Stimulated activated CD8-positive, alpha-beta memory T cell treated with anti-CD3 and anti-CD28 coated beads, Interleukin-2, amount 100 ng/mL, for 1 hour (primary cell): ENCODE measurements at places on chromosomes 16 and 17.

DNA sequence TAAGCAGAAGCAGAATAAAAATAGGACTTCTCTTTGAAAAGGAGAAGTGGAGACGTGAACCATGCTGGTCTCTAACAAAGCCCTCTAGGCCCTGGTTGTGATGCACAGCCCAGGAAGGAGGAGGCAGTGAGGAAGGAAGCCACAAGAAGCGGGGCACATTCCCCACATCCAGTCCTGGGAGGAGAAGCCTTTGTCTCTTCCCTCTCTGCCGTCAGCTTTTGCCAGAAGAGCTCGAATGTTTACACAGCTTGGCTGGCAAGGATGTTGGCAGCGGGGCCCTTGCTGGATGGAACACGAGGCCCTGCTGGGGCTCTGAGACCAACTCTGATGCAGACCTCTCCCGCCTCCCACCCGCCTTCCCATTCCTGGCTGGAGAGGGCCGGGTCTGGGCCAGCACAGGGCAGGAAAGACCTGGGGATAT, 91.3 kb downstream of the MAF start:
- DNase-seq: no peak

DNA sequence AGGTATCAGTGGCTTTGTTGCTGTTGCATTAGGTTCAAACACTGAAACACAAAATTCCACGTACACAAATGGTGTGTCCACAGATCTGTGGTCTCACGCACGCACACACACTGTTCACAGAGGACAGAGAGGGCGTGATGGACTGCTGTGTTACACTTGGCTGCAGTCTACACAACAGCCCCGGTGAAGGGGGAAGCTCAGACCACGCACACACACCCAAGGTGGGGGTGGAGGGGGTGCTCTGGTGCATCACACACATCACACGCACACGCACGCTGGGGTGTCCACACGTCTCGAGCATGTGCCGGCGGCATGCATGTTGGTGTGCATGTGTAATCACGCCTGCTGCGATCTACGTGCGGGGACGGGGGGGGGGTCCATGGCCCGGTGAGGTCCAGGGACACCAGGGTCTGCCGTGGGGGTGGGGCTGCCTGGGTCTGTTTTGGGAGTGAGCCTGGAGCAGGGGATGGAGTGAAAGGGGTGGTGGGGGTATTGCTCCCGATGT, 7.3 kb downstream of the HSD3B7 start:
- DNase-seq: no peak

GRCh38 chr17:71926746-71927398, 193.9 kb upstream of the SOX9 start:
- DNase-seq: no peak

DNA sequence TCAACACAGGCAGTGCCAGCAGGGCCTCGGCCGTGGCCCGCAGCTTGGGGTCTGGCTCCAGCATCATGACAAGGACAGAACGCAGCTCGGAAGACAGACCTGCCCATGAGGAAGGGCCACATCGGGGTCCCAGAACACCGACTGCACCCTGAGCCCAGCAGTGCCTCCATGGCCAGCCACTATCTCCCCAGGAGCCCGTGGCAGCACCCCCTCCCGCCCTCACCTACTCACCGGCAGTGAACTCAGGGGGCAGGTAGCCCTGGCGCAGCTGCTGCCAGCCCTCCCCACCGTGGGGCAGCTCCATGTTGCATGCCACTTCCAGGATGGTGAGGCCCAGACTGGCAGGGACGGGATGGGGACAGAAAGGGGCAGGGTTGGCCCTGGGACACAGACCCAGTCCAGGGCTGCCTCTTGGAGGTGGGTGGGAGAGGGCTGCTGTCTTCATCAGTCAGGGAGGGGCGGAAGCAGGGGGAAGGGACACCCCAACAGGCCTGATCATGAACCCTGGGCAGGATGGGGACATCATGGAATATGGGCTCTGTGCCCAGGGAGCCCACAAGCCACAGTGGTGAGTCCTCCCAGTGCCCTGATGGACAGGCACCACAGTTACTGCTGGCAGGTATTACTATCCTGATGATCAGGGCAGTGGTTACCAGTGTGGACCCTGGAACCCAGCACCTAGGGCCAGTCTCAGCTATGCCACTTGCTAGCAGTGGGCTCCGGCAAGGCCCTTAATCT, 5.3 kb downstream of the PAQR4 start:
- DNase-seq: no peak

GRCh38 chr17:77749989-77750388, 208.5 kb upstream of the TNRC6C start:
- no peak for DNase-seq

GRCh38 chr16:80631581-80631980, 90.8 kb downstream of the DYNLRB2 start:
- no peak for DNase-seq

GRCh38 chr17:82217530-82218204, 5.0 kb upstream of the CCDC57 start:
- DNase-seq: no peak

GRCh38 chr17:69815406-69815805, 259.6 kb upstream of the KCNJ16 start:
- DNase-seq: no peak

GRCh38 chr17:56482229-56482628, 111.3 kb upstream of the NOG start:
- DNase-seq: no peak

- no peak for DNase-seq
Measured at GRCh38 chr17:73550556-73550955, 93.7 kb downstream of the SDK2 start.

GRCh38 chr17:41340494-41340893, 10.1 kb downstream of the KRT33A start:
- no peak for DNase-seq

- no peak for DNase-seq
Measured at GRCh38 chr16:81790277-81790676, 11.2 kb downstream of the PLCG2 start.

GRCh38 chr16:13063457-13063856, 162.1 kb downstream of the SHISA9 start:
- DNase-seq: no peak

GRCh38 chr17:19290066-19290705, 53.0 kb downstream of the EPN2 start:
- no peak for DNase-seq

DNA sequence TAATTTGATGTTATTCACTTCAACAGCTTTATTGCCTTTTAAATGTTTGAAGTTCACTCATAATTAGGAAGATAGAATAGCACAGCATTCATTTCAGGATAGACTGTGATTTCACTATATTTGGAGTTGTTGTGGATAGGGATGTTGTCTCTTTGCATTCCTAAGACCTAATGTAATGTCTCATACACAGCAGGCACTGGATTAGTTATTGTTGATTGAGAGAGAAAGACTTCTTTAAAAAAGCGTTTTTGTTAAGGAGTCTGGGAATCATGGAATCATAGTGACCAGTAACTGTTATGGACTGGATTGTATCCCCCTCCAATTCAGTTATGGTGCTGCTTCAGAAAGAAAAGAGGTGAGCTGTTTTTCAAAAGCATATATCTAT, 122.0 kb downstream of the USP22 start:
- DNase-seq: no peak

- no peak for DNase-seq
Measured at GRCh38 chr16:19997264-19997663, 76.4 kb downstream of the GPR139 start.

DNA sequence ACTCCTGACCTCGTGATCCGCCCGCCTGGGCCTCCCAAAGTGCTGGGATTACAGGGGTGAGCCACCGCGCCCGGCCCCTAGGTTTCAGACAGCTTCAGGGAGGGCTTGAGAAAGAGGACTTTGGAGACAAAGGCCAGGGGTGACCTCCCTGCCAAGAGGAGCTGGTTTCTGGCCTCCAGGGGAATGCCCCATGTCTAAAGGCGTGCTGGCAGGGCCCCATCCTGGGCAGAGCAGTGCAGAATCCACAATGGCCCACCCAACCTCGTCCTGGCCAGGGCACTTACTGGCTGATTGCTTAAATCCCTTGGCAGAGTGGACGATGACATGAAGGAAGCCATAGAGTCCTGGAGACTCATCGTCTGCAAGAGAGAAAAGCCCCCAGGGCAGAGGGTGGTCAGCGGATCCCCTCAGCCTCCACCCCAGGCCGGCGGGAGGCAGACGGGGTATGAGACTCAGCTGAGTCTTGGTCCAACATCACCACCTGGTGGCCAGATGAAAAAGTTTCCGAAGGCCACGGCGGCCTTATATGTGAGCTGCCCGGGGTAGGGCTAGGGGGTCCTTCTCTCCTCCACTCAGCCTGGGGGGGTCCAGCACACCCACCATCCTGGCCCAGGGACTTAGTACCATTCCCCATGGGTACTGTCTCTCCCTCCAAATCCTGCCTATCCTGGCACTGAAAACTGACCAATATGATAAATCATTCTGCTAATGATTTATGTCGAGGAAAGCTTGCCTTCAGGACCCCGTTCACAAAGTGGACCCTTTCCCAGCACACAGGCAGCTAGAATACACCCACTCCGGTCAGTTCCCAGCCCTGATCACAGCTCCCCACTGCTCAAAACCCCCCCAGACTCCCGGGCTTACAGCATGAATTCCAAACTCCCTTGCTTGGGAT, 59.1 kb downstream of the TIMM22 start:
- no peak for DNase-seq

DNA sequence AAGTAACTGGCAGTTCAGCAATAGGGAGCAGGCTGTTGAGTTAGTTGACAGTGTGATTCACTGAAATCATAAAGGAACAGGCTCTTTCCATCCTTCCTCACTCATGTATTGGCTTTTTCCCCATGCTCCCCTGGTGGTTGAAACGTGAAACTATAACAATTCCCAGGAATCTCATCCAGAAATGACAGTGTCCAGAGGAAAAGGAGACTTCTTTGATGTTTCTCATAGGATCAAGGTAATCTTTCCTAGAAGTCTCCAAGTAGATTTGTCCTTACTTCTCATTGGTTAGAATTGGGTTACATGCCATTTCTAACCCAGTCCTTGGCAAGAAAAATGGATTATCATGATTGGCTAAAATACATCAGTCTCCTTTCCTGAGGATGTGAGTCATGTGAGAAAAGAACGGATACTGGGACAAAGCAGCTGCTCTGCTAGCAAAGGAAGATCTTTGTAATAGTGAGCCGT, 14.4 kb downstream of the TTC19 start:
- no peak for DNase-seq

- no peak for DNase-seq
Measured at GRCh38 chr16:75052481-75053202, 53.8 kb downstream of the ZNRF1 start.

- DNase-seq: no peak
Measured at GRCh38 chr16:85302018-85302847, 190.0 kb upstream of the CIBAR2 start.

DNA sequence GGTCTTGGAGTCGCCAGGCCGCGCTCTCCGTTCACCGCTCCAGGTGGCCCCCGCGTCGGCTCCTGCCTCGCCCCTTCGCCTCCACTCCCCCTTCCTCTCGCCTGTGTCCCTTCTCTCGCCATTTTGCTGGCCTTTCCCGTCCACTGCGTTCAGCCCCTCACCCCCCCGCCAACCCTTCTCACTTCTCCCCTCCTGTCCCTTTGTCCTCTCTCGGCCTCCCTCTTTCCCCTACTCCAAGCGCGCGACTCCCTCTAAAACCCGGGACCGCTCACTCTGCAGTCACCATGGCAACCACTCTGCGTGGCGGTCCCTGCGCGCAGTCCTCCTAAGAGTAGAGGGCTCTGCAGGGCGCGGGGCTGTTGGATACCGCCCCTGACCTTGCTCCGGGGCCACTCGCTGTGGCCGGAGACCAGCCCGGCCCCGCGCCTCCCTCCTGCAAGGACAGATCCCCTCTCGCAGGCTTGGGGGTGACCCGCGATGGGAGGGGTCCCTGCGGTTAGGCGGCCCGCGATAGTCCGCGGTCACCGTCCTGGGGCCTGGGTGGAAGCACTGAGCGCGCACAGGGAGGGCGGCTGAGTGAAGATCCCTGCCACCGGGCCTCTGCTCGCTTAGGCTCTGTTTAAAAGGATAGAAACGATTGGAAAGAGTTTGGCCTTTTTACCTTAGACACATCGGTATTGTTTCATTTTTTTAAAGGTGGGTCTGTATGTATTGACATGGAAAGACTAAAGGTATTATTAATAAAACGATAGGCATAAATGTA, 454 bp downstream of the CCDC40 start:
- no peak for DNase-seq

DNA sequence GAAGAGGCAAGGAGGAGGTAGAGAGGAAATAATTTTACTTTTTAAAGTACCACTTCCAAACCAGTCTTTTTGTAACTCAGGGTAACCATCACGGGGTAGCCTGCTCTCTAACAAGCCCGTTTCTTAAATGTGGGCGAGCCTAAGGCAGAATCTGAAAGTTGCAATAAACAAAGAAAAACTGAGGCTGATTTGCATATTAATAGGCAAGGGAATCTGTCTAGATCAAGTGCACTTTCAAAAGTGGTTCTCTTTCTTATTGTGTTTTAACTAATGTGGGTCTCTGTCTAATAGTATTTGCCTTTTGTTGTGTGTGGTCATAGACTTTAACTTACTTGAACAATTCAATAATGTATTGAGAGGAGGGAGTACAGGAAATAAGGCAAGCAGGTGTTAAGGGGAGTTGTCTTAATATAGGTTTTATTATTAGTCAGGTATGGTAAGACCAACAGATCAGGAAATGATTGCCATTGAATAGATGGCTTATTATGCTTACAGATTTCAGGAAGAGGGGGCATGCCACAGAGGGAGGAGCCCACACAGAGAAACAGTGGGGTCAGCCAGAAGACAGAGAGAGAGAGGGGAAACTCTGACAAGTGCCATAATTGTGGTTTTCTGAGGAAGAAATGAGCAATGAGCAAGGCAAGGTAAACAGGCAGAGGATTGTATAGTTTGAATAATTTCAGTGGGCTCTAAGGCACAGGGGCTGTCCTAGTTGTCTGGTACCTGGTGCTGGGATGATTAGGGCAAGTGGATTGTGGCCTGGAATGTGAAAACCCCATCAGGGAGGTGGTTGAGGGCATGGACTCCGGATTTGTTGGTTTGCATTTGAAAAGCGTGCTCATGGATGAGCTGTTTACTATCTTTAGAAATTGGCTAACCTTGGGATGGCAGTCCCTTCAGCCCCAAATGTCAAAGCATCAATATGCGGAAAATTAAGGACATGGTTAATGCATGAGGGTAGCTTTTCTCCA, 237.2 kb downstream of the TOX3 start:
- no peak for DNase-seq

GRCh38 chr17:20284570-20285295, 182.6 kb downstream of the LGALS9B start:
- no peak for DNase-seq

DNA sequence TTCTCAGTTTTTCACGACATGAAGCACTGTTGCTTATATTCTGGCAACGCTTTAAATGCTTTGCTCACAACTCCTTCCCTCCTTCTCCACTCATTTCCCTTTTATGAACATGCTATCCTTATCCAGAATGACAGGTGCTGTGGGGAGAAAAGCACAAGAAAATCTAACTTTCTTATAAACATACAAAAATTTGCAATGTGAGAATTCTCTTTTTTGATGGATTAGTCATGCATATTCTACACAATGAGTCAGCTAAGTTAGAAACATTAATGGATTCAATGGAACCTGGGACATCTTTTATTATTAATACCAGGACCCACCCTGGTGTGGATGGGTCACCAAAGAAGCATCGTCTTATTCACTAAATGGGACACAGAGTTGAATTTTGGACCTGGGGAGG, 234.6 kb upstream of the CDH5 start:
- DNase-seq: no peak

GRCh38 chr17:61700252-61700651, 109.2 kb upstream of the NACA2 start:
- no peak for DNase-seq
